Esophagus squamous epithelium (tissue), 5 donors: ENCODE measurements at places on chromosomes 4 and X. TPM values are rescaled to one million over a fixed set of nuclear protein-coding genes. Genes with fewer than 3 reads are reported as not detected.

DNA sequence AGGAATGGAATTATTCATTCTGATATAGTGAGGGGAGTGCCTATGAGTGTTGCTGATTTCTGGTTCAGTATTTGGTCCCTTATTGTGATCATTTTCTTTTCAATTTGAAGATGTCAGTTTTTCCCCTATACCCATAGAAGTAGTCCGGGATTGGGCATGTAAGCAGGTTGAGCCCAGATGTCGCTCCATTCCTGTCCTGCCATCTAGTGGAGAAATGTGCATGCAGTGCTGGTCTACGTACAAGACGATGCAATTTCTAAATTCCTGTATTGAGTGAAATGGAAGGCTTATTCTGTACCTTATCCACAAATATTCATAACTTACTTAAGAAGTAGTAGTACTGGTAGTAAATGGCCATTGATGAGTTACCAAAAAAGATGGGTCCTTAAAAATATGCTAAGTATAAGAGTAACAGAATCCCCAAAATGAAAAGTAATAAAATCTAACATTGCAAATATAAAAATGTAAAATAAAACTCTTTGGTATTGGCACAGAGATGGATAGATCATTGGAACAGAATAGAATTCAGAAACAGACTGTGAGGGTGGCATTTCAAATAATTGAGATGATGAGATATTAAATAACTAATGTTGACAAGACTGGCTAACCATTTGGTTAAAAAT is 60.9 kb downstream of the UGT8 start:
- no peaks in the 10 kb centered on the region for H3K27me3 ChIP-seq
- no peak overlapping the region for H3K4me3 ChIP-seq
- no peak for DNase-seq
- no peaks in the 10 kb centered on the region for H3K4me1 ChIP-seq
- no peaks in the 10 kb centered on the region for H3K36me3 ChIP-seq
- H3K27ac ChIP-seq: no peak overlapping the region

MAGEB2 gene
- total RNA-seq: not detected

SPANXN3 gene
- total RNA-seq: not detected

- no peak for DNase-seq
- H3K4me3 ChIP-seq: no peak overlapping the region
- no peaks in the 10 kb centered on the region for H3K4me1 ChIP-seq
- no peak overlapping the region for H3K27ac ChIP-seq
- H3K36me3 ChIP-seq: no peaks in the 10 kb centered on the region
Observed at GRCh38 chr4:111546881-111547280, 598.4 kb upstream of the FAM241A start.

DNA sequence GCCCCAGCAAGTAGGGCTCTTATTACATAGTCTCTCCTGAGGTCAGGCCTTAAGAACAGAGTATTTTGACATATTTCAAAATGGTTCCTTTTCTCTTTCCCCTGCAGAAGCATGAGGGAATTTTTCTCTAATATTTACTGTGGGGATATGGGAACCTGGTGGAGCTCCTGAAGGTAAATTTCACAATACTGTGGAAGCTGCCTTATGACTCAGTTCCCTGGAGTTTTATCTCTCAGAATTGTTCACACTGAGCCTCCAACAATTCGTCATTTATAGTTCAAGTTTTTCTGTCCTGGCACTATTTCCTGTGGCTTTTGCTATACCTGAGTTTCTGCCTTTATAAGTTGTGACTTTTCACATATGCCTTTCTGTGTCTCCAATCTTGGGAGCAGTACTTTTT is 607.2 kb upstream of the NDST4 start:
- no peaks in the 10 kb centered on the region for H3K4me1 ChIP-seq
- no peaks in the 10 kb centered on the region for H3K36me3 ChIP-seq
- H3K4me3 ChIP-seq: no peak overlapping the region

TMSB15A gene
- not detected for total RNA-seq

GRCh38 chr4:152187693-152188092 is 348.2 kb downstream of the FBXW7 start:
- no peaks in the 10 kb centered on the region for H3K36me3 ChIP-seq
- H3K27ac ChIP-seq: no peak overlapping the region
- H3K4me1 ChIP-seq: no peaks in the 10 kb centered on the region
- no peak overlapping the region for H3K4me3 ChIP-seq
- DNase-seq: no peak
- no peaks in the 10 kb centered on the region for H3K27me3 ChIP-seq

GRCh38 chr4:84870398-84871163 is 95.9 kb downstream of the WDFY3 start:
- no peaks in the 10 kb centered on the region for H3K4me1 ChIP-seq
- H3K27me3 ChIP-seq: no peaks in the 10 kb centered on the region
- no peak overlapping the region for H3K27ac ChIP-seq
- H3K4me3 ChIP-seq: no peak overlapping the region
- peaks cover 17% of the 10 kb centered on the region for H3K36me3 ChIP-seq
- DNase-seq: no peak

DNA sequence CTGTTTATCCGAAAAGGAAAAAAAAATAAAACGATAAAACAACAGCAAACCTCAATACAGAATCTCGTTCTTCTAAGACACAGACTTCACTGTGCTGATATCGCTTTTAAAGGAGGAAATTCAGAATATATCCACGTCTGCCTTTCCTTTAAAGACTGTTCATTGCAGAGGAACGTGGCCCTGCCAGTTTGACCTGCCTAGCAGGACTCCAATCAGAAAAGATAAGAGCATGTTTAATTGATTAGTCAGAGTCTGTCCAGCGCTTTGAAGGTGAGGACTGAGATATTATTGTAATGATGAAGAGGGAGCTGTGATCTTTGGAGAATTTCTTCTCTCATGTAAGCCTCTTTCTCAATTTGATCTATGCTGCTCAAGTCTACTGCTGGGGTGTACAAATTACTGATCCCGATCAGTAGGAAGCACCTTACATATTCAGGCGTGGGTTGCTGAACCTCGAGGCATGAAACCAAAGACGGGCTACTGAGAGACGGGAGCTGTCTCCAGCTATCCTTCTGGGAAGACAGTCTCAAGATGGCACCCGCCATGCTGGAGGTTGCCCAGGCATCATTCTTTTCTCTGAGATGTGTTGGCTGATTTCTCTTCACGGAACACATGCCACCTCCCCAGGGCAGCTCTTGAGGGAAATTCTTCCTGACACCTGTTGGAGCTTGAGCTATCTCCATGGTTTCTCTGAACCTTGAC is 146.1 kb downstream of the SHOX start:
- no peaks in the 10 kb centered on the region for H3K36me3 ChIP-seq
- no peaks in the 10 kb centered on the region for H3K4me1 ChIP-seq
- H3K4me3 ChIP-seq: no peak overlapping the region
- no peaks in the 10 kb centered on the region for H3K27me3 ChIP-seq

DNA sequence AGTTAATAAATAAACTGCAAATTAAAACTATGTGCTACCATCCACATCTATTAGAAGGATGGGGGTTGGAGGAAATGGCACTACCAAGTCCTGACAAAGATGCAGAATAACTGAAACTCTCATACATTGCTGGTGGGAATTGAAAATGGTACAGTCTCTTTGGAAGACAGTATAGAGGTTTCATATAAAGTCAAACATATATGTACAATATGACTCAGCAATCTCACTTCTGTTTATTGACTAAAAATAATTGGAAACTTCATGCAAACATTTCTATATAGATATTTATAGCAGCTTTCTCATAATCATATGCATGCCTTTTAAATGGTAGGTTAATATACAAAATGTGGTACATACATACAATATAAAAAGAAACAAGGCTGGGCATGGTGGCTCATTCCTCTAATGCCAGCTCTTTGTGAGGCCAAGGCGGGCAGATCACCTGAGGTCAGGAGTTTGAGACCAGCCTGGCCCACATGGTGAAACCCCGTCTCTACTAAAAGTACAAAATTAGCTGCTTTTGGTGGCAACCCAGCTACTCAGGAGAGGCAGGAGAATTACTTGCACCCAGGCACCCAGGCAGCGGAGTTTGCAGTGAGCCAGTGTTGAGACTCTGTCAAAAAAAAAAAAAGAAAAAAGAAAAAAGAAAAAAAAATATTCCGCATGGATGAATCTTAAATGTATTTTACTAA is 225.0 kb upstream of the CXXC4 start:
- no peaks in the 10 kb centered on the region for H3K4me1 ChIP-seq
- H3K27ac ChIP-seq: no peak overlapping the region
- no peaks in the 10 kb centered on the region for H3K27me3 ChIP-seq
- H3K36me3 ChIP-seq: no peaks in the 10 kb centered on the region
- H3K4me3 ChIP-seq: no peak overlapping the region

DCAF4L1 gene
- total RNA-seq: 0.38 TPM

ASB5 gene
- 4.0 TPM for total RNA-seq

DNA sequence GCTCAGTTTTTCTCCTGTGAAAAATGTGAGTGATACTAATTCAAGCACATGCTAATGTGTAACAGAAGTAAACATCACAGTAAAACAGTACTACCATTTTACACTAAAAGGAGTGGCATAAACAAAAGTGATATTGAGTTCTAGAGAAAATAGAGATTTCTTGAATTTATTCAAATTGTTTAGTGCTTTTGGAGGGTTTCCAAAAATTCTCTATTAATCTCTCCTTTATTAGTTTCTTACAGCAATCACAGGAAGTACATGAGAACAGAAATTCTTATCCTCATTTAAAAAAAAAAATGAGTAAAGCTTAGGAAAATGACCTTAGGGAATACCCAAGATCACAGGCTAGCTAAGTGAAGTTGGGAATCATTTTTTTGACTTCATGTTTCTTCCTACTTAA is 459.7 kb upstream of the GALNTL6 start:
- no peak overlapping the region for H3K4me3 ChIP-seq
- H3K4me1 ChIP-seq: no peaks in the 10 kb centered on the region
- DNase-seq: no peak
- no peaks in the 10 kb centered on the region for H3K27me3 ChIP-seq
- no peaks in the 10 kb centered on the region for H3K36me3 ChIP-seq

DNA sequence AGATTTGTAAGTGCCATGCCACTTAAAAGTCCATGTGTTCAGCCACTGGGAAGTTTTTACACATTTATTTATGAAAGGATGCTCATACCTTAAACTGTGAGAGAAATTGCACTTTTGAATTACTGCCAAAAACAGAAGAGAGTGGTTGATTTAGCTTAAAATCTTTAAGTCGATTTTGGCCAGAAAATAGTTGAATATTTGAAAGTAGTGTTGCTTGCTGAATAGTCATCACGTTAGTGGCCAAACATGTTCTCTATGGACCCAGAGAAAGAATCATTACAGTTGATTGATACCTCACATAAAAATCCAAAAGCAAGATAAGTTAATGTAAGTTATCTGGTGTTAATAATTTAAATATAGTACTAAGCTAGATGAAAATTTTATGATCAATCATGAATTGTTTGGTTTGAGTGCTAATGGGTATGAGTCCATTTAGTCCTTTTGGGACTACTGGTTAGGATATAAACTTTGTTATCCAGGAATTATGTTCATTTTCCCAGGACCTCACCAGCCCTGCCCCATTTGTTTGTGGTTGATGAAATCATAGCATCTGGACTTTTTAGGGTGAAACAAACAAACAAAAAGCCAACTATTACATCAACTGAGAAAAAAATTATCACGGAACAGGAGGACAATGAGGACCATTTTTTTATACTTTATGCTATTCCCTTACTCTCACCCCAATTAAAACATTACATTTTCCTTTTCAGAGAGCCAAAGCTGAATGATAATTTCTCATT is 6.3 kb downstream of the GIMD1 start:
- H3K4me1 ChIP-seq: peaks cover 7% of the 10 kb centered on the region
- no peak overlapping the region for H3K27ac ChIP-seq
- H3K27me3 ChIP-seq: peaks cover 7% of the 10 kb centered on the region
- H3K36me3 ChIP-seq: no peaks in the 10 kb centered on the region
- no peak for DNase-seq

GRCh38 chr4:7415927-7416686 is 18.6 kb downstream of the PSAPL1 start:
- H3K27me3 ChIP-seq: no peaks in the 10 kb centered on the region
- H3K36me3 ChIP-seq: no peaks in the 10 kb centered on the region
- no peaks in the 10 kb centered on the region for H3K4me1 ChIP-seq
- no peak for DNase-seq
- no peak overlapping the region for H3K4me3 ChIP-seq

- no peaks in the 10 kb centered on the region for H3K4me1 ChIP-seq
- no peaks in the 10 kb centered on the region for H3K27me3 ChIP-seq
- H3K36me3 ChIP-seq: no peaks in the 10 kb centered on the region
- no peak overlapping the region for H3K4me3 ChIP-seq
- H3K27ac ChIP-seq: no peak overlapping the region
Observed at GRCh38 chr4:134702374-134702773, 500.8 kb upstream of the PABPC4L start.

GRCh38 chr4:148842843-148843242 is 400.6 kb upstream of the NR3C2 start:
- no peak overlapping the region for H3K27ac ChIP-seq
- no peaks in the 10 kb centered on the region for H3K4me1 ChIP-seq
- H3K4me3 ChIP-seq: no peak overlapping the region

GRCh38 chr4:55736605-55737183 is 82.9 kb upstream of the EXOC1L start:
- H3K27ac ChIP-seq: no peak overlapping the region
- no peaks in the 10 kb centered on the region for H3K36me3 ChIP-seq
- no peaks in the 10 kb centered on the region for H3K4me1 ChIP-seq
- no peak for DNase-seq
- H3K27me3 ChIP-seq: no peaks in the 10 kb centered on the region

DNA sequence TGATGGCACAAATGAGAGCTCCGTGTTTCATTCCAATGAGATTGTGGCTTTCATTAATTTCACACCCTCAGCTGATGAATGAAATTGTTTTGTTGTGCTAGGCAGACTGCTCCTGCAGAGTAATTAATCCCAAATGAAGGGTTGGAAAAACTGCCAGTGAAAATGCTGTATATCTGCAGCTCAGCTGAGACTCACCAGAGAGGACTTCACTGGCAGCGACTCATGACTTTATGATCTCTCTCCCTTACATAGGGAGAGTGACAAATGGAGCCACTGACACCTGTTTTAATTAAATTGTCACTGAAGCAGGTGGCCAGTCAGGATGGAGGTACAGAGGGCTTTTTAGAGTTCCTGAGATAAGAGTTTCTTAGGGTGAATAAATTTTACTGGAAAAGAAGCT is 24.8 kb downstream of the GRXCR1 start:
- H3K27me3 ChIP-seq: no peaks in the 10 kb centered on the region
- no peak for DNase-seq
- H3K36me3 ChIP-seq: no peaks in the 10 kb centered on the region
- H3K4me3 ChIP-seq: no peak overlapping the region
- H3K27ac ChIP-seq: no peak overlapping the region

DNA sequence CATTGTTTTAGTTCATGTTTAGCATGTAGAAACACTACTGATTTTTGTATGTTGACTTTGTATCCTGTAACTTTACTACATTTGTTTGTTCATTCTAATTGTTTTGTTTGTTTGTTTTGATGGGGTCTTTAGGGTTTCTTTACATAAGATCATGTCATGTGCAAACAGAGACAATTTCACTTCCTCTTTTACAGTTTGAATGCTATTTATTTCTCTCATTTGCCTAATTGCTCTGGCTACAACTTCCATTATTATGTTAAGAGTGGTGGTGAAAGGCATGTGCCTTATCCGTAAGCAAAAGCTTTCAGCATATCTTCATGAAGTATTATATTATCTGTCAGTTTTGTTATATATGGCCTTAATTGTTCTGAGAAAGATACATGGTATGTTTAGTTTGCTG is 571.1 kb downstream of the PCDH7 start:
- H3K36me3 ChIP-seq: no peaks in the 10 kb centered on the region
- no peak for DNase-seq
- H3K27me3 ChIP-seq: no peaks in the 10 kb centered on the region
- no peak overlapping the region for H3K27ac ChIP-seq

GRCh38 chrX:148333989-148334388 is 166.4 kb upstream of the AFF2 start:
- no peak for DNase-seq
- no peaks in the 10 kb centered on the region for H3K27me3 ChIP-seq
- H3K4me3 ChIP-seq: no peak overlapping the region
- H3K36me3 ChIP-seq: no peaks in the 10 kb centered on the region
- H3K4me1 ChIP-seq: no peaks in the 10 kb centered on the region

TLR1 gene
- total RNA-seq: 9.5 TPM

RBM47 gene
- total RNA-seq: 197 TPM
